ENCODE measurements at places on chromosomes 1 and 21.

- DNase-seq: no peak
Observed at GRCh38 chr1:68145418-68146126, 86.8 kb downstream of the WLS start.

GRCh38 chr21:35547946-35548774 lies 499.1 kb upstream of the RUNX1 start:
- no peak for DNase-seq

- DNase-seq: no peak
Observed at GRCh38 chr1:62317021-62317768, 2.0 kb downstream of the KANK4 start.

GRCh38 chr1:221777431-221778072 lies 35.7 kb upstream of the DUSP10 start:
- peak; percentile 72 for DNase-seq

DNA sequence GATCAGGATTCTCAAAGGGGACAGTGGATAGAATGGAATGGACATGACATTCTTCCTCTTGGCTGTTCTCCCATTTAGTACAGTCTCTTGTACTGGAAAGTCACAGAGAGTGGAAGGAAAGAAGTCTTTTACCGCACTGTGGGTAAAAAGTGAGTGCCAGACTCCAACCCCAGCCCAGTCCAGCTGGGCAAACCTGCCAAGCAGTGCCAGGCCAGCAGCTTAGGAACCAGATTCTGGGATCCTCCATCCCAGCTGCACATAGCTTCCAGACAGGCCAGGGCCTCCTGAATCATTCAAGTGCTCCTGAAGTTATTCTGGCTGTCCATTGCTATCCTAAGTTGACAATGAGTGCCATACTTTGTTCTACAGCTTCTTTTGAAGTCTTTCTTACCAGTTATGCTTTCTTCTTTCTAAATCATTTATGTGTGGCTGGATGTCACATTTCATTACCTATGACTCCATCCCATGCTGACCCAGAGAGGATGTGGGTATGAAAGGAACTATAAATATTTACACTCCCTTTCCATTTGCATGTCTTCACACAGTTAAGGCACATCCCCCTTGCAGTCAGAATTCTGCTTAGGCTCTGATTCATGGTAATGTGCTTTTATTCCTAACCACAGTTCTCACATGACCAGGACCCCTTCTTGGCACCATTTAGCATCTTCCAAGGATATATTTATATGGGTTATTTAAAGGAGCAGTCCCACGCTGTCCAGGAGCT lies 88.9 kb downstream of the AK5 start:
- DNase-seq: no peak

DNA sequence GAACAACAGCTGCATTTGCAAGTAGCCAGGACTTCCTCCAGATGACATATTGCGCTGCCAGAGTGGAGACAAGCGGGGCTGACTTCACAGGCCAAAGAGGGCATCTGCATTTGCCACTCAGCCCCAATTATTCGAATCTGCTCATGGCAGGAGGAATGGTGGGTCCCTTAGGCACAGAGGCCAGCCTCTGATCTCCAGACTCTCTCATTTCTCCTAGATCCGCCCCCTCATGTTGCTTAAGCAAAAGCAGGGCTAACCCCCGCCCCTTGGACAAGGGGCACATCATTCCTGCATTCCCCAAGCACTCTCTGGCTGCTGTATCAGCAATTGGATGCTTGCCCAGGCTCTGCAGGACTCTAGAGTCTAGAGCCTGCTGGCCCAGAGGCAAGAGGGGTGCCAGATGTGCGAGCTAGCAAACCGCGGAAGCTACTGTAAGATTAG lies 262.4 kb downstream of the ST6GALNAC3 start:
- DNase-seq: no peak

DNA sequence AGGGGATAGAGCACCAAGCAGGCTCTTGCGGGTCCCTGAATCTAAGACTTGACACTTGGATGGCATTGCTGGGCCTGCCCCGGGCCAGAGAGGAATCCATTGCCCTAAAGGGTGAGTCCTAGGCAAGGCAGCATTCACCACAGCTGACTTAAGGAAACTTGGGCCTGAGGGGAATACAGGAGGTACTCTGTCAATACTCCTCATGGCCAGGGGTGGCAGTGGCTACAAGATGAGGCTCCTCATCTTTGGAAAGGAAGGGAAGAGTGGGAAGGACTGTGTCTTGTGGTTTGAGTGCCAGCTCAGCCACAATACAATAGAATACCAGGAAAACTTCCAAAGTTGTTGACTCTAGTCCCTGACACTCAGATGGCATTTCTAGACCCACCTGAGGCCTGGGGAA lies 5.1 kb downstream of the KRTAP22-1 start:
- DNase-seq: no peak

- peak; percentile 30 for DNase-seq
Observed at GRCh38 chr1:150165622-150166612, 16.2 kb downstream of the PLEKHO1 start.

GRCh38 chr1:198106011-198106410 lies 50.8 kb upstream of the NEK7 start:
- no peak for DNase-seq

GRCh38 chr1:79252598-79252997 lies 246.1 kb upstream of the ADGRL4 start:
- no peak for DNase-seq

GRCh38 chr21:15644489-15644888 lies 85.3 kb upstream of the USP25 start:
- no peak for DNase-seq

DNA sequence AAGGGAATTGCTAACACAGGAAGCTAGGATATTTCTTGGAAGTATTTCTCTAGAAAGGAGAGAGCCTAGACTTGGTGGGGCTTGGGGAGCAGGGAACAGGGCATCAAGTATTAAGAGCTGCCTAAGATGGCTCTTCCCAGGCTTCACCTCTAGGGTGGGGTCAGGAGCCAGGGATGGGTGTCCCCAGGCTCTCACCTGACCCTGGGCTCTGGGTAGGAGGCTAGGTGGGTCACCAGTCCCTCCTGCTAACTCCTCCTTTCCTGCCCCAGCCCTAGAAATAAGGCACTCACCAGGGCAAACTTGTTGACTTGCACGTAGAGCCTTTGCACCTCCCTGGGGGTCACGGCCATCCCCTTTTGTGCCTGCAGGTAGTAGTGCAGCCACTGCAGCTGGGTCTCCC lies 15.0 kb downstream of the ETNK2 start:
- no peak for DNase-seq

DNA sequence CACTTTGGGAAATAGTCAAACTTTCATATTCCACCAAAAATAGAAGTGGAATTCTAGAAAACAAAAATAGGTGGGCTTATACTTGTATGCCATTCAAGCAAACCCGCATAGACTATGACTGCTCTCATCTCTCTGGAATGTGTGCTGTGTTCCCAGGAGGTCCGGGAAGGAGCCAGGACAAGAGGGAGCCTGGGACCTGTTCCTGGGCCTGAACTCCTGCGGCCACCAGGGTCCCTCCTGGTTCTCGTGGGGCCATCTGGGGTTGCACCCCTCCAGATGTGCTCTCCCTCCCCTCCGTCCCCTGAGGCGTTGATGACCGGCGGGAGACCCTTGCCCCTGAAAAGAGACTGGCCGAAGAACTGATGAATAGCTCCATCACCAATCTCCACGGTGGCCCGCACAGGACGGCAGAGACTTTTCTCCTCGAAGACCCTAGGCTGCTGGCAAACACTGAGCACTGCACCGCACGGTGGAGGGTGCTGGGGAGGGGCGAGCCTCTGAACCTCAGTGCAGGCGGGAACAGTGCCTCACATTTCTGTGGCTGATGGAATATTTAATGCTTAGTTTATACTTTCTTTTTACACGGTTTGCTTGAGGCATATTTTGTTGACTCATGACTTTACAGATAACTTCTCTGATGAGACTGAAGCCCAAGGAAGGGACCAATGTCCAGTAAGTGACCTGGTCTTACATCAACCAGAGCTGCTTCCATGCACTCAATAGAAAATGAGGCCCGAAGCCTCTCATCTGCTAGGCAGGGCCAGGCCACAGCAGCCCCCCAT lies 9.6 kb upstream of the ADARB1 start:
- DNase-seq: no peak

DNA sequence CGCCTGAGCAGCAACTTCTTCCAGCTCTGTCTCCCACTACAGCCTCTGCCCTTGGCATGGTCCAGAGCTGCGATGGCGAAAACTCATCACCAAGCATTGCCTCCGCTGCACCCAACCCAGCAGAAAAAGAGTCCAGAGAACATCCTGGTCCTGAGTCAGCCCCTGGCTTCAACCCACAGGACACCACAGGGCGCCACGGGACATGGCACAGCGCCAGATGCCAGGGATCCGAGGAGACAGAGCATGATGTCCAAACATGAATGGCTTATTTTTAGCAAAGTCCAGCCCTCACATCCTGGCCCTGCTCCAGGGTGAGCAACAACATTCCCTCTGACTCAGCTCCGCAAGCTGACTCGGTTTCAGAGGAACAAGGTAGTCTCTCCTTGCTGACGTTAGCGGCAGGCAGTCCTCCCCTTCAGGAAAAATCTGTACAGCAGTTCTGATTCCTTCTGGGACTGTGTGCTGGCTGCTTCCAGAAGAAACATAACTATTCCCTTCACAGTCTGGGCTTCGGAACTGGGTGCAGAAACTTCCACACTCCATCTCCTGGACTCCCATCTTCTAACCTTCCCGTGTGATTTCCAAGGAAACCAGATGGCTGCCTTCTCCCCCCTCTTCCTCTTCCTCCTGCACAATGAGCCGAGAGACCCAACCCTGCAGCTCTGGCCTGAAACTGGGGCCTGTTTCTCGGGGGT lies 131.3 kb downstream of the TOMM20 start:
- DNase-seq: no peak

DNA sequence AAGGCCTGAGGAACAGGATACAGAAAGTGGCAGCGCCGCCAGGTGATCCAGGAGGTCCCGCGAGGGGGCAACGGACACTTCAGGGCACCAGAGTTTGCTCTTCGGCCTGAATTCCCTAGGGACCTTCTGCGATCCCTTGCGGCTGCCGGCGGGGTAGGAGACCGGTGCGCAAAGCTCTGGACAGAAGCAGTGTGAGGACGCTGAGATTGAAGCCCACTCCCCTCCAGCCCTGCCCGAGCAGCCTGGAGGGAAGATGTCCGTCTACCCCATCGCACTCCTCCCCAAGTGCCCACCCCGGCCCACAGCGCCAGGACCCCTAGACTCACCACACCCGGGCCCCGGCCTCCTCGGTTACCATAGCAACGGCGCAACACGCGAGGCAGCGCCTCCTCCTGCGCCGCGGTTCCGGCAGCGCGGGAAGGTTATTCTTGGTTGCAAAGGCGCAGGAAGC lies at the start of gene ANKRD45:
Gene ANKRD45 (minus strand): TSS at position 361 of the 451 bp plus-strand sequence. CDS start 10,433 bp downstream, outside the sequence.
- DNase-seq: no peak

DNA sequence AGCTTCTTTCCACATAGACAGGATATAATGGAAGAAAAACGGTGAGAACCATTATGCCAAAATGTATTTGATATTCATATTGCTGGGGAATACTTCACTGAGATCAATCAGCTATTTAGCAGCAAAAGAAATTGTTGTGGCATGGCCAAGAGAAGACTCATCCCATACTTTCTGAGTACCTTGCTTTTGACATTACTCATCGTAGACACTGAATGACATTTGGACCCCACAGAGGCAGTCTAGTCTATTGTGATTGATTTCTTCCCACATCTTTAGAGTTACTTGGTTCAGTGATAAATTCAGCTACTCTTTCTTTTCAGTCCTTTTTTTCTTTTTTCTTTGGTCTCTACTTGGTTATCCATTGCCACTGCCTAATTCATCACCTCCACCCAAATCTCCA lies 22.1 kb downstream of the ATP1B1 start:
- no peak for DNase-seq

DNA sequence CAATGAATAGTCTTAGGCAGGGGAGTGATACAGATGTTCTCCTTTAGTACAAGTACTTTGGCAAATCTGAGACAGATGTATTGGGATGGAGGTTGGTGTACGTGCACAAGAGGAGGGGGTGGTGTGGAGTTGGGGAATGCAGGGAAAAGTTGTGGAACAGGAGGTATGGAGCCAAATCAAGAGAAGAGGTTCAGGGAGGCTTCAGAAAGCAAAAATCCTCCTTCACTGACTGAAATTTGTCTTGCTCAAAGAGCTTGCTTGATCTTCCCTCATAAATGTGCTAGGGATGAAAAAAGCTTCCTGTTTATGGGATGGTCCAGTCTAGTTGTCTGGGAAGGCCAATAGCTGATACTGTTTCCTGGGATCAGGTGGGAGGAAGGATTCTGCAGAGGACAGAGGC lies 5.8 kb downstream of the RNF19B start:
- no peak for DNase-seq

GRCh38 chr21:40845441-40845995 lies 1.4 kb downstream of the DSCAM start:
- no peak for DNase-seq

DNA sequence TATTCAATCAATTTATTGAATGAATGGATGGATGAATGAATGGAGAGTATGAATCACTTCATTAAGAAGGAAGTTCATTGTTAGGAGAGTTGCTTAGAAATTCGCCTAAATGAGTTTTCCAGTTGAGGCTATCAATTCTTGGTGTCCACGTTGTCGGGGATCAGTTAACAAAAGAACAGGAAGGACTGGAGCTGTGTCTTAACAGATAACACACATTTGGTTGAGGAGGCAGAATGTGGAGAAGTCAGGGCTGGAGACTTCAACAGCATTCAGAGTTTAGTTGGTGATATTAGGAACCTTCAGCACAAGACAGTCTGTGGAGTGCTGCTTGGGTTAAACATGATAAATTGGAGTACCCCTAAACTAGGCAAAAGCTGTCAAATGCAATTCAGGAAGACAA lies 33.7 kb downstream of the ZBTB18 start:
- DNase-seq: no peak

DNA sequence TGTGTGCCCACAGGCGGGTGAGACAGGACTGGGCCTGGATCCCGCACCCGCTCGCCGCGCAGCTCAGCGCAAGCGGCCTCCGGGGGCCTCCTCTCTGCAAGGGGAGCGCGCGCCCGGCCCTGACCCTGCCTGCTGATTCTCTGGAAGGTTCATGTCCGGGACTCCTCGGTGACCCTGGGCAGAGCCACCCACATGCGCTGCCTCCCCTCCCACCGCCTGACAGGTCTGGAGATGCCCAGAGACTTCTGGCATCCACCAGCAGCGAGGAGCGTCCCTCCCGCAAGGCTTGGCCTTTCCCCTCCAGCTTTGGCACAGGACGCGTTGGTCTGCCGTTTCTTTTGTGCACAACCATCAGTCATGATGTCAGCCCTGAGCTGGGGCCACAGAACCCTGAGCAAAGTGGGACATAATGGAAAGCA lies 42.0 kb upstream of the COL6A2 start:
- no peak for DNase-seq

DNA sequence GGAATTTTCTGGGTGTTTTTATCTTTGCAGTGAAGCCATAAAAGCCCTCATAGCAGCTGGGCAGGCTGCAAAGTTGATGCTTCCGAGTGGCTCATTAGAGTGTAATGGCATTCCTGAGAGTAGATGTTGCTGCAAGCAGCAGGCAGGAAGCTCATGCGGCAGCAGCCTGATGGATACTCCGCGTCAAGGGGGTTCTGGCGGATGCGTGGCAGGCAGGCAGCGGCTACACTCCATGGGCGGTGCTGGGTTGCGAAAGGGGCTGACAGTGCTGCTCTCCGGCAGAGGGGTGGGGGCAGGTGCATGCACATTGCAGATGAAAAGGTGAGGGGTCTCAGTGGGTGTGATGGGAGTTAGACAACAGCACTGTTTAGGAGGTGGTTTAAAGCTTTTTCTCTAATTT lies 93.2 kb upstream of the AJAP1 start:
- DNase-seq: no peak

GRCh38 chr1:47759251-47759935 lies 237.8 kb downstream of the TRABD2B start:
- no peak for DNase-seq

Measured in central memory CD4-positive, alpha-beta T cell (primary cell).